Foreskin fibroblast (primary cell): ENCODE measurements at places on chromosomes 12 and 14.

DNA sequence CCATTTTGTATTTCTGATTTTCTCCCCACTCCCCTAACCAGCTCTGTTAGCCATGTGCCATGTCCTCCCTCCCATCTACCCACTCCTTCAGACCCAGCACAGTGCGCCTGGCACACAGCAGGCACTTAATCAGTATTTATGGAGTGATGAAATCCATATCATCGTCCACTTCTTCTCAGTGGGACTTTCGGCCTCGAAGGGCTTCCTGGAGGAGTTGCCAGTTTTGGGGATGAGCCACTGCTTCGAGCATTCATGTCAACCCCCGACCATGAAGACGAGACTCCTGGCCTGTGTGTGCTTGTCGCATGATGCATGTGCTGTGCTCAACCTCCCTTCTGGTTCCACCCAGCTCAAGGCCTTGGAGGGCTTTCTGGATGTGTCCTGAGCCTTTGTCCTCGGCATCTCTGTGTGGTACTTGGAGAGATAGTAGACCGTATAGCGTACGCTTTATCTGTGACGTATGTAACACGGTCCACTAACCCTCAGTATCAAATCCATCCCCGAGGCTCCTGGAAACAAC, 119.5 kb upstream of the RTL1 start:
- DNase-seq: no peak

DNA sequence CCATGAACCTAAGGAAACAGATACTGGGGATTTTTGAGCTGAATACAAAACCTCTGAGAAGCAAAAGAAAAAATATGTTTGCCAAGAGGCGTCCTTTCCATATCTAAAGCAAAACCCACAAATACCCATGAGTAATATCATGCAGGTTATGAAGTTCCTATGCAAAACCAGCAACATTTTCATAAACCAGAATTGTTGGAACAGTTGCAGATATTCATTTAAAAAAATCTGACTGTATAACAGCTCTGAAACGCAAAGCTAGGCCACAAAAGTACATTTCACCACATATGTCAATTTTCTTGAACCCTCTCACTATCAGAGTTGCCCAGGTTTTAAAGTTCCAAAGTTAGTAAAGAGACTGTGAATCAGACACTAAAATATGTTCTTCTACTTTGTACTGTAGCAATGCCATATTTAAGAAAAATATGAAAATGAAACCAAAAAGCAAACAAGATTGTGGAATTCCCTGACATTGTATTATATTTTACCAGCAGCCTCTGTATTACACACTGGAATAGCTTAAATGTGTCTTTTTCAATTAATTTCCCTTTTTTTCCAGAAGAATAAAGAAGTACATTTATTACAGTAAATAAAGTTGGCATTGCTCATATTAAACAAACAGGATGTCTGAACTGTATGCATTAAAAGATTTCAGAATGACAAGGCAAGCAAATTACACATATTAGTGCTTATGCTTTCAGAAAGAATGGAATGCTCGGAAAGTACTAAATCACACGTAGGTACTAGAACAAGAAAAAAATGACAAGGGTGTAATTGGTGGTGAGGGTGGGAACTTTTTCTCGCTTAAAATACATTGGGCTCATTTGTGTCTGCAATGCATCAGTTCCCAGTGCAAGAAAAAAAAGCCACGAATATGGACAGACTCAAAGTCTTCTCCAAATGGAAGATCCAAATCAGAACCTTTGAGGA, 33.6 kb upstream of the HIF1A start:
- DNase-seq: no peak

DNA sequence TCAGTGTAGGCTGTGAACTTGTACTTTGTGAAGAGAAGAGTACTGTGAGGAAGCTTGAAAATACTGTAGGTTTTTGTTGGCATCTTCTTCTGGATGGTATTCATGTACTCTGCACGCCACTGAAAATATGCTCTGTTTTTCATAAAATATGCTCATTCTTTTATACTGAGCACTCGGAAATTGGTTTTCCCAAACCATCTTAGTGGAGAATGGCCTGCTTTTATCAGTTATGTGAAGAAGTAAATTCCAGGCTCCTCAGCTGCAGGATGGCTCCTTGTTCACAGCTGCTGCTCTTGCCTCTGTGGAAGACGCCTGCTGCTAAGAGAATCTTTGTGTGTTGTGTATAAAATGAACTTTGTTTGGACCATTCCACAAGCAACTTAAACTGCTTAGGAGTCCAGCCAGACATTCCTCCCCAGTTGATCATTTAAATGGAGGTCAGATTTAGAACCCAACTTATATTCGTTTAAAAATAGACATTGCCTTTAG, 443.5 kb upstream of the RGS6 start:
- DNase-seq: peak; percentile 51

DNA sequence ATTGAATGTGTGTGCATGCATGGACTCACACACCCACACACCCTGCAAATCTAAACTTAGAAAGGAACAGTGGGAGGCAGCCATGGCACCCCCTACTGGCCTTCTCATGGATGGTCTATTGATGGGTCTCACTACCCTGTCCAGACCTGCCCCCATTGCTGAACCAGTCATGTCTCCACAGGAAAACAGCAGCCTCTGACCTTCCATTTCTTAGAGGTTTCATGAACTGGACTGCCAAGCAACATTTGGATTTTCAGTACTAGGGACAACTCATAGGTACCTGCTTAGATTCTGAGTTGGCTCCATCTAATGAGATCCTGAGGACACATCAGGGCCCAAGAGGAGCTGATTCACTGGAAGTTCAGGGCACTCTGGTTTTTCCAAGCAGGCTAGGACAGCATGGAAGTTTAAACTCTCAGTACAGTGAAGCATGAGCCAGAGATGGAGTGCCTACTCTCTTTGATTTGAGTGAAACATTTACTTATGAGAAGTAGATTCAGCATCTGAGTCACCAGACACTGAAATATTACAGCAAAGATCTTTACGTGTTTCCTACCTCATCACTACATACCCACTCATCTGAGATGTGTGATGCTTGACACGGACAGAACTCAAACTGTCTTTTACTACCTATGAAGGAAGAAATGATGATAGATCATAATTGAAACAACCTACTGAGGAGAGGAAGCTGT, 98.9 kb upstream of the PLEKHG7 start:
- no peak for DNase-seq

- no peak for DNase-seq
Observed at GRCh38 chr12:62605981-62606380, 139.4 kb downstream of the MON2 start.

DNA sequence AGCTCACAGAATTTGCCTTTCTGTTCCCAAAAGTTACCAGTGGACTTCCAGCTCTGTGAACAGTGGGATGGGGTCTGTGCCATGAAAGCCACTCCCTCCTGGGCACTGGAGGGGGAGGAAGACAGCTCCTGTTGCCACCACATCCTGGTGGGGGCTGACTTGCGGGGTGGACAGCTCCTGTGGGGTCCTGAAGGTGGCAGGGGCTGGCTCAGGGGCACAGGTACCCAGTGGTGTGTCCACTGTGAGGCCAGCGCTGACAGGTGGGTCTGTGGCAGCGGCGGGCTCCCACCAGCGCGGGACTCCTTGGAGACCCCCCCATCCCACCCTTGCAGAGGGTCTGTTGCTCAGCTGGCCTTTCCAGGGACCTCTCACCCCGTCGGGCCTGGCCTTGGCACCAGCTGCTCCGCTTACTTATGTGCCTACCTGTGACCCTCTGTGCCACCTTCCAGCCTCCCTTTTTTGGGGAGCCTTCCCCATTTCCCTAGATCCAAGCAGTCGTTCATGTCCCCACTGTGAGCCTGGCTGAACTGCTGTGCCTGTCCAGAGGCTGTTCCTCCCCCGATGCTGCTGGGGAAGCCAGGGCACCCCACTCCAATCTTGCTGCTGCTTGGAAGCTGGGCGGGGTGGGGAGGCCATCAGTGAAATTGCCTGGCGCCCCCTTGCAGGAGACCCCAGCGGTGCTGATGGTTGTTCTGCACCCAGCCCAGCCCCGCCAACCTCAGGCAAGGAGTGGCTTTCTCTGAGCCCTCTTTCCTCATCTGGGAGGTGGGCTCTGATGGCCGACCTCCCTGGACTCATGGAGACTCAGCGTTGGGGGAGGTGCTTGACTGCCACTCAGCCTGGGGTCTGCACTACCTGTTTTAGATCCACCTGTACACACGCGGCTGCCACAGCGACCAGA, 2.2 kb downstream of the TEDC1 start:
- DNase-seq: no peak

DNA sequence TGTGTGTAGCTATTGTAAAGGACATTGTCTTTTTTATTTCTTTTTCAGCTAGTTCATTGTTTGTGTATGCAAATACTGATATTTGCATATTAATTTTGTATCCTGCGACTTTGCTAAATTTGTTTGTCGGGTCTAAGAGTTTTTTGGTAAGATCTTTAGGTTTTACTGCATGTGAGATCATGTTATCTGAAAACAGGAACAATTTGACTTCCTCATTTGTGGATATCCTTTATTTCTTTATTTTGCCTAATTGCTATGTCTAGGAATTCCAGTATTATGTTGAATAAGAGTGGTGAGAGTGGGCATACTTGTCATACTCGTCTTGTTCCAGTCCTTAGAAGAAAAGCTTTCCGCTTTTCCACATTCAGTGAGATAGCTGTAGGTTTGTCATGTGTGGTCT, 28.8 kb downstream of the SIX4 start:
- no peak for DNase-seq

- DNase-seq: no peak
Observed at GRCh38 chr12:124830306-124830705, 33.4 kb downstream of the SCARB1 start.

- DNase-seq: no peak
Observed at GRCh38 chr14:78043349-78043748, 126.8 kb upstream of the NRXN3 start.

DNA sequence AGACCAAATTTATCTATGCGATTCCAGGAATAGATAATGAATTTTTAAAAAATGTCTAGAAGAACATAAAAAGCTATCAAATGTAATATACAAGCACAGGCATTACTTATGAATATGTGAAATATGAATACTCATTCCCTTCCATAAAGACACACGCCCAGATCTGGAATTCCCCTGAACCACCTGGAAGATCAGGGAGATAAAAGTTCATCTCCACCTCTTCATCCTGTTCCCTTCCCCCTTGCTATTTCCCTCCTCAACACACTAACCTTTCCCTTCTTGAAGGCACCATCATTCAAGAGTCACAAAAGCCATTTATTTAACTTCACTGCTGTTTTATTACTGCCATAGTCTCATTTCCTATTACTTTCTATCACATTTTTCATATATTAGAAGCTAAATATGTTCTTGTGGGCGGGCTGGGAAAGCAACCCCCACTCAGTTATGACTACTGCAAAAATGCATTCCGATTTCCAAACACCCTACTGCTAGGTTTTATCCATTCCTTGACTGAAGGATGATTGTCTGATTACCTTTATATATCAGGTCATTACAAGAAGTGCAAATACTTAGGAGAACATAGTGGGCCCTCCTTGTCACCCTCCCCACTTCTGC, 16.1 kb downstream of the FGD6 start:
- no peak for DNase-seq

GRCh38 chr12:107670999-107671643, 14.5 kb upstream of the PWP1 start:
- DNase-seq: no peak

- DNase-seq: no peak
Observed at GRCh38 chr12:28543021-28543890, 353.0 kb downstream of the CCDC91 start.

- no peak for DNase-seq
Observed at GRCh38 chr14:74638966-74639365, 26.9 kb upstream of the LTBP2 start.

GRCh38 chr14:44589180-44589579, 82.1 kb upstream of the FSCB start:
- DNase-seq: no peak

- DNase-seq: no peak
Observed at GRCh38 chr12:92471551-92471950, 231.2 kb upstream of the PLEKHG7 start.

- DNase-seq: no peak
Observed at GRCh38 chr12:6037459-6037858, 87.0 kb downstream of the VWF start.

GRCh38 chr14:102590667-102591099, 1.8 kb upstream of the RCOR1 start:
- DNase-seq: peak; percentile 29

GRCh38 chr12:53586745-53587144, 39.4 kb downstream of the ATF7 start:
- DNase-seq: no peak

DNA sequence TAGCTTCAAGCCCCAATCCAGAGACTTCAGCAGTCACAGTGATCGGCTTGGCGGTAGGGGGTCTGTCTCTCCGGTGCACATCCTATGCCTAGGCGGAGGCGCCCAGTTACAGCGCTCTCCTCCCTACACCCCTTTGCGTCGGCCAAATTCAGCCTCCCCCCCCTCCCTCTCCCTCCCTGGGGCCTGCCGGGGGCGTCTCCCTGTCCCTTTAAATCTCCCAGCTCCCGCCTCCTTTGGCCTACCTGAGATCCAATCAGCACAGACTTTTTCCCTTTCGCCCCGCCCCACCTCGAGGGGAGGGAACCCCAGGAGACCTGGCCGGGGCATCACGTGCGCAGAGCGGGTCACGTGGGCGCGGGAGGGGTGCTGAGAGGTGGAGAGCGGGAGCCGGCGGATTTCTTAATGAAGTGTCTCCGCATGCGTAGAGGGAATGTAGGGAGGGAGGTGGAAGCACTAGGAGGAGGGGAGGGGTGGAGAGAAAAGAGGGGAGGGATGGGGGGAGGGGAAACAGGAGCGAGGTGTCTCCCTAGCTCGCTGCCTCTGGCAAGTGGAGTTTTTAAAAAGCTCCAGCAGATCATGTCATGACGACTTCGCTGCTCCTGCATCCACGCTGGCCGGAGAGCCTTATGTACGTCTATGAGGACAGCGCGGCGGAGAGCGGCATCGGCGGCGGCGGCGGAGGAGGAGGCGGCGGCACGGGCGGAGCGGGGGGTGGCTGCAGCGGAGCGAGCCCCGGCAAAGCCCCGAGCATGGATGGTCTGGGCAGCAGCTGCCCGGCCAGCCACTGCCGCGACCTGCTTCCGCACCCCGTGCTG, at the start of gene HOXC13:
Gene HOXC13 (plus strand): TSS at position 506 of the 815 bp plus-strand sequence. CDS start 76 bp downstream, at position 582.
- DNase-seq: peak; percentile 92

DNA sequence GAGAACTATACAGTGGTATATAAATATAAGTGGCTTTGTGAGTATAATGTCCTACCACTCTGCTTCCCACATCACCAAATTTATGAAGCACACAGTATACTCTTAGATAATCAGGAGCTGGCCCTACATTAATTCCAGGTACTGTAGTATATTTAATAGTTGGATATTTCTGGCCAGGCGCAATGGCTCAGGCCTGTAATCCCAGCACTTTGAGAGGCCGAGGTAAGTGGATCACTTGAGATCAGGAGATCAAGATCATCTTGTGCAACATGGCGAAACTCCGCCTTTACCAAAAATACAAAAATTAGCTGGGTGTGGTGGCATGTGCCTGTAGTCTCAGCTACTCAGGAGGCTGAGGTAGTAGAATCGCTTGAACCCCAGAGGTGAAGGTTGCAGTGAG, 104.0 kb downstream of the FOXA1 start:
- no peak for DNase-seq

- DNase-seq: no peak
Observed at GRCh38 chr12:12583510-12584178, 21.0 kb upstream of the DUSP16 start.

- no peak for DNase-seq
Observed at GRCh38 chr12:65896743-65897142, 72.5 kb downstream of the HMGA2 start.
